Upper lobe of right lung (tissue), 1 donor: ENCODE measurements at places on chromosomes 5 and 9. TPM values are rescaled to one million over a fixed set of nuclear protein-coding genes. Genes with fewer than 3 reads are reported as not detected.
A peak's percentile ranks its signal among the peaks of the same experiment; 100 is the strongest.

- DNase-seq: no peak
These were observed 102.5 kb downstream of the GPBP1 start for GRCh38 chr5:57276353-57276752.

DNA sequence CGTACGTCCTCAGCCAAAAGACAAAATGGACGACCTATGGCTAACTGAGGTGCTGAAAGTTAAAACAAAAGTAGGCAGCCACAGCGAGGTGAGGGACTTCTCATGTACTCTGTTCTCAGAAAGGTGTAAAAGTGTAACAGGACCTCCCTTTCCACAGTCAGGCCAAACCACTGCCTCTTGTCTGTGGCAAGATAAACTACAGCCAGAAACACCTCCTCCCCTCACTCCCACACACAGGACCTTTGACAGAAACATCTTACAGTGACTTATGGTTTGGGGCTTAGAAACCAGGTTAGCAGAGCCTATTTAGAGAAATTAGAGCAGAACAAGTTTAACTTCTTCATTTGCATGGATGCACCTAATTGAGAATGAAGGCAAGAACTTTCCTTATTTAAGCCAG, 499.1 kb upstream of the GRIN3A start:
- no peak for DNase-seq

DNA sequence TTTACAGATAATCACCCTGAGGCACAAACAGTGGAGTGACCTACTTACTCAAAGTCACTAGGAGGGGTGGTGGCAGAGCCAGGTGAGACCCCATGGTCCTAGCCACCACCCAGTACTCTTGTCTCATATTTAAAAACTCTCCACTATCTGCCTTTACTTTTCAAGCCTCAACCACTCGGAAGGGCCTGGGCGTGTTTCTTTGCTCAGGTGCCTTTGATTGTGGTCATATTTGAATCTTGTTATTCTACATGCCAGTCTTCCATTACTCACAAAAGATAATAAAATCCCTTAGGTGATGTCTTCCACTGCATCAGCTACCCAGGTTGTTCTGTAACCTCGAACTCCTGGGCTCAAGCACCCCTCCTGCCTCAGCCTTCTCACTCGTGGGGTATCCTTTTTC, 20.7 kb upstream of the TRIM36 start:
- DNase-seq: no peak

Gene SUSD3
- 4.8 TPM for total RNA-seq

- DNase-seq: no peak
These were observed 16.6 kb downstream of the ATOX1 start for GRCh38 chr5:151741678-151742423.

GRCh38 chr5:34626036-34626435, 30.1 kb upstream of the RAI14 start:
- DNase-seq: no peak

Gene SURF6
- 15.9 TPM for total RNA-seq

DNA sequence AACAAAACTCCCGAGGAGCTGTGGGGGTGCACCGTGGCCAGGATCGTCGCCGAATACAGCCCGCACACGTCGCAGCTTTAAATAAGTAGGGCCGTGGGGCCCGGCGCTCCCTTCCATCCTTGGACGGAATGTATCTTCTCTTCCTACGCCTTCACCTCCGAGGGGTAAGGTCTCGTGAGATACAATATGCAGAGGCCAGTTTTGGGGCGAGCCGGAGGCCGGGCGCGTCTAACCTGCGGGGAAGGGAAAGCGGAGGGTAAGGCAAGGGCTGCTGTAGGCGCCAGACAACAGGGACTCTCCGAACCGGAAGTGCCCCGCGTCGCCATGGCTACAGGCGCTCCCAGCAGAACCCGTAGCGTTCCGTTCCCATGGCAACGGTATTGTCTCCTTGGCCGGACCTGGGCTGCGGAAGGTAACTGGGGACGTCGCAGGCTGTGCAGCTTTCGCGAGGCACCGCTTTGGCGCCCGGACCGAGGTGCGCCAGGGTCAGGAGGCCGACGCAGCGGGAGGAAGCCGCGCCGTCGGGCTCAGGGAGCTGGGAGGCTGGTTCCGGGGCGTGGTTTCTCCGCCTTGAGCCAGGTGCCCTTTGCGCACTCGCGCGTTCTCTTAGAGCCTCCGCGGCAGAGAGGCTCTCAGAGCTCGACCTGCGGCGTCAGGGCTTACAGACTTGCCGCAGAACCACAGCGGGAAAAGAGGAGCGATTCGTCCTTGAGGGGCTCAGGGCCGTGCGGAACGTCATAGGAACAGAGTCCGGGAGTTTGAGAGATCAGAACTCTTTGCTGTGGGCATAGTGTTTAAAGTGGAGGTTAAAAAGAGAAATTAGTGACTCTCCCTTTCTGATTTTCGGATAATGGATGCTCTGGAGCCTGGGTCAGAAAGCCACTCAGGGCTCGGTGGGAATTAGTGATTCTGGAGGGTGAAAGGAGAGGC, at the start of gene TTC23L:
TSS of gene TTC23L (plus strand) at position 380 of the 930 bp plus-strand sequence. CDS start 1,508 bp downstream, outside the sequence.
- peak; percentile 96 for DNase-seq

GRCh38 chr5:37971483-37972024, 131.7 kb upstream of the GDNF start:
- DNase-seq: no peak

Gene PKN3
- 13.4 TPM for total RNA-seq

DNA sequence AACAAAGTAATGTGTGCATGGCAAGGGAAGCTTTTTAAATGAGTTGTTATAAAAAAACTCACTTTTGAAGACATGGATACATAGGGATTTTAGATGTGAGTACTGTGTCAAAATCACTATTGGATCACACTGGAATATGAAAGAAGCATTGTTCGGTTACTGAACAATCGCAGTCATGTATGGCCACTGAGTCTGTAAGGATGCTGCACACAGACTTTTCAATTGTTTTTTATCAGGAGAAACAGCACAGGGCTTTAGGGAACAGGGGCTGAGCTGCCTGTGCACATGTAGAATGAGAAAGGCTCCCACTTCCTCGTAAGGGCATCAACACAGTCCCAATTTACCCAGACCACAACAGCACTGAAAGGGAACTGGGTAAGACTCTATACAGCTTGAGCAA, 1333.9 kb upstream of the DMAC1 start:
- DNase-seq: no peak

- no peak for DNase-seq
These were observed 158.7 kb downstream of the FGF1 start for GRCh38 chr5:142527234-142527633.

Gene IFNA17
- total RNA-seq: not detected

DNA sequence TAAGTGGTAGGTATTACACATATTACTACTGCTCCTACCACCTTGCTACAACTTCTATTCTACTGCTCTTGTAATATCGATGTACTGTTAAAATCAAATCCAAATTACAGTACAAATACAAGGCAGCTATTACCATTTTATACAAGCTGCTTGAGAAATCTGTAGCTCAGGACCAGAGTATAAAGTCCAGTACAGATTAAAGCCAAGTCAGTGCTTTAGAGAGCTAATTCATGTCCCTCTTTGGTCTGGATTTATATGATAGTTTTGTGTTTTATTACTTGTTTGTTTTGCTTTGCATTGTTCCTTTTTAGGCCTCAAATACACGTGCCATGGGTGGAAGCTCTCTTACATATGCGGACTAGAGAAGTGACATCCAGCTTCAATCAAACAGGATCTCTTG, 75.8 kb downstream of the DPYSL3 start:
- DNase-seq: no peak

GRCh38 chr5:138482638-138483037, 17.4 kb downstream of the EGR1 start:
- no peak for DNase-seq

- no peak for DNase-seq
These were observed 60.0 kb upstream of the FOXE1 start for GRCh38 chr9:97793067-97793466.
